Karpas-422 (cell line): ENCODE measurements at places on chromosomes 7 and 10. TPM values are rescaled to one million over a fixed set of nuclear protein-coding genes. Genes with fewer than 3 reads are reported as not detected.

DNA sequence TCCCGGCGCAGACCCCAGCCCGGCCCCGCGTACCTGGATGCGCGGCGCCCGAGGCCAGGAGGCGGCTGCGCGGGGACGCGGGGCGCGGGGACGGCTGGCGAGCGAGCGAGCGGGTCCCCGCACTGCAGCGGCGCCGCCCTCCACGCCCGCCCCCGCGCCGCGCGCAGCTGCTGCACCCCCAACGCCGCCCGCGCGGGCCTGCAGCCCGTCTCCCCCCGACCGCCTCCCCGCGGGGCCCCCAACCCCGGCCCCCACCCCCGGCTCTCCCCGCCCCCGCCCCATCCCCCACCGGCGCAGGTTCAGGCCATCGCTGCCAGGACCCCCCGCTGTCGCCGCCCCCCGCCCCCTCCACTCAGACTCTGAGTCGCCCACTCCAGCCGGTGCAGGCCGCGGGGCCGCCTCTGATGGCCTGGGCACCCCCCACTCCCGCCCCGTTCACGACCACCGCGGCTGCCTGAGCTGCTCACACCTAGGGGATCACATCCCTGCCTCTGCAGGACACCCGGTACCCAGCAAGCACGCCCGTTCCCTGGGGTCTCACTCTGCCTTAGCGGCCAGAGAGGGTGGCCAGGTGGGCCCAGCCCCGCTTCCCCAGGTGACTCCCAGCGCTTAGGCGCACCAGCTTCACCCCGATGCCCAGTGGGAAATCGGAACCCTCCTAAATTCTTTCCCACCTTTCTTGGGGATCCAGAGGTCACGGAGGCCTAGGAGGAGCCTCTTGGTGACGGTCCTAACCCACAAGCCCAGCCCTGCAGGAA lies 13.9 kb upstream of the DNAAF5 start:
- DNase-seq, result no peak

- DNase-seq, result no peak
These were observed 85.6 kb upstream of the FGFR2 start for GRCh38 chr10:121683816-121684215.

GRCh38 chr10:78053211-78053868 lies 19.7 kb downstream of the RPS24 start:
- DNase-seq, result no peak

GRCh38 chr10:22618078-22618785 lies 96.1 kb downstream of the PIP4K2A start:
- DNase-seq, result no peak

- no peak for DNase-seq
These were observed 471.4 kb downstream of the ADRA2A start for GRCh38 chr10:111548084-111548726.

GRCh38 chr10:22700489-22700888 lies 13.9 kb downstream of the PIP4K2A start:
- no peak for DNase-seq

DNA sequence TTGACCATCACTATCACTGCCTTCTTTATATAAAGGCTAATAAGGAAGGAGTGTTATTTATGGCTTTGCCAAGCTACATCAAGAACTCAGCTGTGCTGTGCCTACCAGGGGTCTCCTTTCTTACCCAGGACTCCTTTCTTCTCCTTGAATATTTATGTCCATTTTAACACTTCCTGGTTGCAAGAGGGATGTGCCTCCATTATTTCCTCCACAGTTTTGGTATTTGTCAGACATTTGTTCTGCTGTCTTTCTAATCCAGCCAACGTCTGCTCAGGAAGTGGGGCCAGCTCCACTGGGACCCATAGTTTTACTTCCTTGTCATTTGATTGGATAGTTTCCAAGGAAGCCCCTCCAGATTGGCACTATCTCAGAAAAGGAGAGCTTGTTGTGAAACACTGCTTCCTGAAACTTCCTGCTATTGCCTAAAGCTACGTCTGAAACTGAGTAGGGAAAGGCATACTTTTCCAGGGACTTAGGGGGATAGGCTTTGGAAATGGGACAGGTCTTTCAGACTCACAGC lies 6.6 kb upstream of the STRIP2 start:
- DNase-seq, result no peak

- DNase-seq, result no peak
These were observed 28.3 kb upstream of the GNA12 start for GRCh38 chr7:2872296-2872874.

DNA sequence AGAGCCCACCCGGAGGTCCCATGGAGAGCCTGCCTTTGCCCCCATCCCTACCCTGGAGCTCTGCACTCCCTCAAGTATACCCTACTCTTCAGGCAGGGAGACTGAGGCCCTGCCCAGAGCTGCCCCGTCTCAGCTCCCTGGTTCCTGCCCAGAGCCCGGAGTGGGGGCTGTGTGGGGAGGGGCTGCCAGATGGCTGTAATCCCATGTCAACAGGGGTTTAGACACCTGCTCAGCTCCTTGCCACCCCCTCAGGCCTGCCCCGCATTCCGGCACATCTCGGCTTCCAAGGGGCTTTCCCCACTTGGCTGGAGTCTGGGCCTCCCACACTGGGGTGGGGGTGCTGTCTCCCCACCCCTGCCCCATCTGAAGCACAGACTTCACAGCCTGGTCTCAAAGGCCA lies 20.9 kb upstream of the LFNG start:
- DNase-seq, result no peak

Gene NKX6-2
- total RNA-seq, result not detected in 2 replicates
